ENCODE measurements at places on chromosomes 2 and 18.

DNA sequence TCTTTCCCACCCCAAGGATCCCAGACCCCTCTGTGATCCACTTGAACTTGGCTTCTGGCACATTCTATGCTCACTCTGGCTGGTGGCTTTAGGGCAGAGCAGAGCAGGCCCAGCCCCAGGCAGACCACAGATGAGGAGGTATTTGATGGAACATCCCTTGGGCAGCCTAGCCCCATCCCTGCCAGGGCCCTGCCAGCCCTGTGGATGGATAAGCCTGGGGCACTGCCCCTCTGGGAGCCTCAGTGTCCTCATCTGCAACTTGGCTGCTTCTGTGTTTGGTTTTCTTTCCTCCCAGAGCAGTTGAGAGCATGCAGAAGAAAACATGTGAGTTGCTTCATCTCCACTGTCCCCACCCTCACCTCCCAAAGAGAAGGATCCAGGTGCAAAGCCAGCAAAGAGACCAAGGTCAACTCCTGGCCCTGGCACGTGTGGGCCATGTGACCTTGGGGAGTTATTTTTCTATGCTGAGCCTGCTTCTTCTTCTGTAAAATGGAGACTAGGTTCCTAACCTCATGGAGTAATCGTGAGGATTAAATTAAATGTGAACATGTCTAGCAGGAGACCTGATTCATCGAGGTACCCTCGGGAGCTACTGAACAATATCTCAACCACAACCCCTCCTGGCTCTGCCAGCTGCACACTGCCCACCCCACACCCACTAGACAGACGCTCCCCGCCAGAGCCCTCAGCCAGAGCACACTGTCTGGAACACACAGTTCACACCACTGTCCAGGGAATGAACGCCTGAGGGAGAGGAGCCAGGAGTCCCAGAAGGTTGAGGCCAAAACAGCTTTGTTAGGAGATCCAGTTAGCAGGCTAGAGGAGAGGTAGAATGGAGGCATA lies 14.6 kb upstream of the TNS1 start:
- DNase-seq, result no peak

DNA sequence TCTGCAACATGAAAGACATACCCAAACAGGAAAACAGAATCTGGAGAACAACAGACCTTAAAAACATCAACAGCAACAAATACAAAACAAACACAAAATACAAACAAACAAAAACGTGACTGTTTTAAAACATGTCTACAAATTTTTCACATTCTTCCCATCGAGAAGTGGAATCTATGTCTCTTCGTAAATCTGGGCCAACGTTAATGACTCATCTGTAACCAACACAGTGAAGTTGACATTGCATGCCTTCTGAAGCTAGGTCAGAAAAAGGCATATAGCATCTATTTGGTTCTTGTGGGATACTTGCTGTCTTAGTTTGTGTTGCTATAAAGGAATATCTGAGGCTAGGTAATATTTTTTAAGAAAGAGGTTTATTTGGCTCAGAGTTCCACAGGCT lies 269.0 kb upstream of the FBXO11 start:
- no peak for DNase-seq

GRCh38 chr2:68658266-68658665 lies 14.9 kb downstream of the PROKR1 start:
- no peak for DNase-seq

- DNase-seq, result no peak
Measured at GRCh38 chr2:343355-343754, 55.5 kb upstream of the ALKAL2 start.

GRCh38 chr18:36419900-36420531 lies 122.5 kb downstream of the FHOD3 start:
- no peak for DNase-seq

DNA sequence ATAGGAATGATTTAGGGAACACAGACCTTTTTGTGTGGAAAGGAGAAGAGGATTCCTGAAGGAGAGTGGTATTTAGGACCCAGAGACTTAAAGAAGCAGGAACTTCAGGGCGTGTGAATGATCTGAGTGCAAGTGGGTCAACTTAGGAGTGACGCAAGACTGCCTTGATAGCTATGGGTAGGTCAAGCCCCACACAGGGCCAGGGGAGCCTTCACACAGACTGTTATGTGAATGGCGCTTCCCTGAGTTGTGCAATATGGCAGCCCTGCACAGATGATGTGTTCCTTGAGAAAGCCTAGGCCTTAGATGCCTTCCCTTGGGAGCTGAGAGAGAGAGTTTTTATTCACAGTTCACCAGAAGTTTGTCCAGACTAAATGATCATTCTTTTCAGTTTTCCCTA lies 47.1 kb upstream of the IGFBP5 start:
- DNase-seq, result no peak

DNA sequence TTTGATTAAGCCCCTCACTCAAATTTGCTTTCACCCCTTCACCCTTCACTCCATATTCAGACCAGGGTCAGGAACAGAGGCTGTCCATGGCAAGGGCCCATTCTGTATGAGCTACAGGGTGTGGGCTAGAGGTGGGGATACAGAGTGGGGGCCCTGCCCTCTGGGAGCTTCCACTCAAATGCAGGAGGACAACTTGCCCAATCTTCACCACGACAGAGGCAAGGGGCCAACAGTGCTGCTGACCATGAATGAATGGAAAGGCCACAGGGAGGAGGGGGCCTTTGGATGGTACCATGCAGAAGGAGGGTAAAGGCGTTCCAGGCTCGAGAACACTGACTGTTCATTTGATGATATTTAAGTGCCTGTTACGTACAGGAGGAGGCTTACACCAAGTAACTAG lies 22.8 kb downstream of the ADRA2B start:
- no peak for DNase-seq

DNA sequence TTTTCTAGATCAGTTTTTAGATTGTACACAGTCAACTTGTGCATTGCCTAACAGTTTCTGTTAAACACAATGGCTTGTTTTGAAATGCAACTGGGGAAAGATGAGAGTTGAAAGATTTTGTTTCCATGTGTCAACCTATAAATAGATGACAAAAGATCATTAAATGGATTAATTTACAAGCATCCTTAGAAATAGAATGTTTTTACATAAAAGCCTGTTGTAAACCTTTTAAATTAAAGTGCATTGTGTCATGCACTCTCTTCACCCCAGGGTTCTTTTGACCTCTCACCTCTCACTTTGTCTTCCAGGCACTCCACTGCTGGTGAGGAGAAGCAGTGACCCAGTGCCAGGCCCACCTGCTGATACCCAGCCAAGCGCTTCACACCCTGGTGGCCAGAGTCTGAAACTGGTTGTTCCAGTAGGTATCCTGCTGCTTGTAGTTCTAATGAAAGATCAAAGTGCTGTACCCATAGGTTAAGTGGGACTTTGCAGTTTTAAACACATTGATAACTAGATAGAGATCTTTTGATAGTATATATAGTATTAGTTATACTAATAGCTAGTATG lies 502.1 kb downstream of the PARD3B start:
- DNase-seq, result no peak

DNA sequence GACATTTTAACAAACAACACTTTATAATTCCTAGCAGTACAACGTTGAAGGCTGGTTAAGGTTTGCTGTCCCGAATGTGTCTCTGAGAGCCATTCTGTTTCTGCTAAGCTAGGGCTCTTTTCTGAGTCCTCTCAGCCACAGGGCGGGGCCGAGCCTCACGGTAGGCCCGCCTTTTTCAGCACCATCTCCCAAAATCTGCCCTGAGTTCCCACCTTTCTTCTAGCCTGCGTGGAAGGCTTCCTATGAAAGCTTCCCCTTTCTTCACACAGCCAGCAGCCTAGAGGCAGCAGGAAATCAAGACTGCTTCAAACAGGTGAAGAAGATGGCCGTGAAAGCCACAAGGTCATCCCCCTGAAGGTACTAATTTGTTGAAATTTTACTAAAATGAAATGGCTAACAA lies 255.5 kb downstream of the CDH2 start:
- DNase-seq, result no peak

DNA sequence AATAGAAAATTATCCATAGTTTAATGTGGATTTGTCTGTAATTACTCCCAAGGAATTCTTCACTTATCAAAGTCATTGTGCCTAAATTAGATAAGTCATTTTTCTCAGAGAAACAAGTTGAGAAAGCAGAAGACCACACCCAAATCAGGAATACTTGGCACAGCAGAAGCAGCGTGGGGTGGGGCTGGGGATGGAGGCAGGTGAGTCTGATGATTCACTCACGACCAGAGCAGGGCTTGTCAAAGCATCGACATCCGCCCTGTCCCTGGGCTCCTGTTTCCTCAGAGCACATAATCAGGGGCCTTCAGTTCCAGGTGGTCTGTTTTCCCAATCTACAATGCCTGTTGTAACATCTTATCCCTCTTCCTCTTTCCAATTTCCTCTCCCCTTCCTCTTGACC lies 31.5 kb upstream of the COLEC12 start:
- no peak for DNase-seq

DNA sequence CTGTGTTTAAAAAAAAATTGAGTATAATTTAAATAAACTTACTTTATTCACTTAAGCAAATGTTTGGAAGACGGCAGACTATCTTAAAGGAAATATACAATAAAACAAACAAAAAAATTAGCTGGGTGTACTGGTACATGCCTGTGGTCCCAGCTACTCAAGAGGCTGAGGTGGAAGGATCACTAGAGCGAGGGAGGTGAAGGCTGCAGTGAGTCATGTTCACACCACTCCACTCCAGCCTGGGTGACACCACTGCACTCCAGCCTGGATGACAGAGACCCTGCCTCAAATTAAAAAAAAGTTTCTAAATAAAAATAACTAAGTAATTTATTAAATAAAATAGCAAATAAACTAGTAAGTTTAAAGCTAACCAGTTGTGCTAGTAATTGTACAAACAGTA lies 7.5 kb downstream of the PUM2 start:
- DNase-seq, result no peak

- DNase-seq, result no peak
Measured at GRCh38 chr2:197777823-197778407, 7.2 kb downstream of the BOLL start.

DNA sequence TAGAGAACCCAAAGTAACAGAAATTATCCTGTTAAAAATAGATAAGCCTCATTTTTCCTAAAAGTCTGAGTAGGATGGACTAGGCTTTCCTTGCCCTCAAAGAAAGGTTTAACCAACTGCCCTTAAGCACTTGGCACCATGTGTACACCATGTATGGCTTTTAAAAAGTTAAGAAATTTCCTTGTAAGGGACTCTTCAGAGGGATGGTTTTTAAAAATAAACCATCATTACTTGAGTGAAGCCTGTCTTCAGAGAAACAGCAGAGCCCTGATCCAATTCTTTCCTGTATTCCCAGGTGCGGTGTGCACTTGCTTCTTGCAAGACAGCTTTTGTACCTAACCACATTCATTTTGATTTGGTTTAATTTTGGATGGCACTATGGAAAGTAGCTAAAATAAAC lies 1.1 kb upstream of the NEMP2 start:
- no peak for DNase-seq

GRCh38 chr2:216665717-216666116 lies 29.6 kb downstream of the IGFBP5 start:
- no peak for DNase-seq

DNA sequence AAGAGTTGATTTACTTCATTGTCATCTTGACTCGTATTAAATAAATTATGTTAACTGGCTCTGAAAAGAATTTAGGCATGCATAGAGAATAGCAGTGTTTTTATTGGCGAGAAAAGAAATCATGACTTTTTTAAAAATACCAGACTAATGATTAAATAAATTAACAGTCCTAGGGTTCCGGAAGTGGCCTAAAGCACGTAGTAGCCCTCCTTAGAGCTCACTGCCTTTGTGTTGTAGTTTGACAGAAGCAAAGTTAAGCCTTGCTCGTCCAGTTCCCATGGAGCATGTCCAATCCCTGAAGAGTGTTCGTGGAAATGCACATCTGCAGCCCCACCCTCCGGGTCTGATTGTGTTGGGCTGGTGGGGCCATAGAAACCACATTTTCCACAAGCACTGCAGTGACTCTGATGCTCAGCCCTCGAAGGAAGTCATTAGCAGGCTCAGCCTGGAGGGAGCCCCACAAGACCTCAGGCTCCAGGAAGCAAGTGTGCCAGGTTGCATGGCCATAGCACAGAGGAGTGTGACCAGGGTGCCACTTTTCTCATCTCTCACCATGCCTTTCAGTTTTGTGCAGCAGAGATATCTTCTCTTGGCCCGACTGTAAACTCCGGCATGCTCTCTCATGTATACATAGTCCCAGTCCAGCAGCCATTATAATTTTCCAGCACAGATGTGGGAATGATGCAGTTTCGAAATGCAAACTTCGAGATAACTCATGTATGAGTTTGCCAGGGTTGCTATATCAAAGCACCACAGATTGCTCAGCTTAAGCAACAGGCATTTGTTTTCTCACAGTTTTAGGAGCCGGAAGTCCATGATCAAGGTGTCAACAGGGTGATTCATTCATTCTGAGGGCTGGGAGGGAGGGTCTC lies 188.6 kb upstream of the SH3BP4 start:
- no peak for DNase-seq

DNA sequence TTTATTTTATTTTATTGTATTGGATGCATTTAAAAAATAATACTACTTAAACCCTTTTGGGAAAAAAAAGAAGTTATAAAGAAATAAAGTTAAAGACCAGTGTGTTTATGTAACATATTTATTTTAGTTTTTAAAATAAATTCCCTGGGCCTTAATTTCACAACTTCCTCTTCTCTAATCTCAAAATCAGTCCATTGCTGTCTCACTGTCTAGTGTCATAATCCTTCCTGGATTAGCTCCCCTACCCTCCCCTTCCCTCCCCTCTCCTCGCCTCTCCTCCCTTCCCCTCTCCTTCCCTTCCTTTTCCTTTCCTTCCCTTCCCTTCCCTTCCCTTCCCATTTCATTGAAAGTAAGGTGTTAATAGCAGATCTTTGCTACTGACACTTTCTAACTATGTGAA lies 40.3 kb upstream of the ZEB2 start:
- DNase-seq, result no peak

- no peak for DNase-seq
Measured at GRCh38 chr18:77360315-77361190, 110.9 kb downstream of the GALR1 start.

DNA sequence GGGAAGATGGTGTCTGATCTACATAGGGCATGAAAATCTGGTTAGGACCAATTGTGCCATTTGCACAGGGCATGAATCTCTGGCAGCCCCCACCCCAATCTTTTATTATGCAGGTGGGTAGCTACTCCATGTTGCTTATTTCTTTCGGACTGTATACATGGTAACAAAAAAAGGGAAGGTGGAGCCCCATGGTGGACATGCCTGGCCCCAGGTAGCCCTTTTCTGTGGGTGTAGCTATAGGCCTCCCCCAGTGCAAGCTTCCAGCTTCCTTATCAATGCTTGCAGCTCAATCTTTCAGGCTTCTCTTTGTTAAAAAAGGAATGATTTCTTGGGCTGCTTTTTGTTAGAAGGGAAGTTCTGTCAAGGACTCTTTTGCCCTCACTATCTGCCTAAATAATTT lies 14.3 kb upstream of the UXS1 start:
- DNase-seq, result no peak

DNA sequence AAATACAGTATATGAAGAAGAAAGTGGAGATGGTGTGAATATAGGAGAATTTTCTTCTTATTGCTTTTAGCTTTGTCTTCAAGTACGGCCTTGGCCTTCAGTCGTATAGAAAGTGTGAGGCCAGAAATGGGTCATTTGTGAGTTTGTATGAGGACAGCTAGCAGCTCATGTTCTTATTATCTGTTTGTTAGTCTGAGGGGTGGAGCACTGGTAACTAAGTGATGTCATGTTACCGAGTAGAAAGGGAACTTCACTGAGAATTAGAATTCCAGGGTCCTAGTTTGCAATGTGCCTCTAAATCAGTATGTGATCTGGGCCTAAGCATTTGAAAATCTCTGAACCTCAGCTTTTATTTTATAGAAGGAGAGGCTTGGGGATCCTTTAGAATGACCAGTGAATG lies 588.6 kb downstream of the NRXN1 start:
- no peak for DNase-seq
